ENCODE measurements at places on chromosomes 1 and 21.

- DNase-seq: no peak
Measured at GRCh38 chr1:225607355-225607754, 45.6 kb downstream of the ENAH start.

DNA sequence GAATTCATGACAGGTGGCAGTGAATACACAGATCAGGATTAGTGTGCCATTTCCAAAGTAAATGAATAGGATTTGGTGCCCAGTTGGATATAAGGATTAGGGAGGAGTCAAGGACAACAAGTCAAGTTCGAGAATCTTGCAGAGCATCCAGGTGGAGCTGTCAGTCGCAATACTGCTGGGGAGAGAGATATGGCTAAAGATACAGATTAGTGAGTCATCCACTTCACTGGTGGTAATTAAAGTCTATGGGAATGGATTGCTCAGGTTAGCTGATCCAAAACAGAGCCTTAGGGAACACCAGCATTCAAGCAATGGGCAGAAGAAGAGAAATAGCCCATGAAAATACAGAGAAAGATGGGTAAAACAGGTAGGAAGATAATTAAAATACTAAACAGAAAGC, 26.8 kb downstream of the BCAS2 start:
- no peak for DNase-seq

DNA sequence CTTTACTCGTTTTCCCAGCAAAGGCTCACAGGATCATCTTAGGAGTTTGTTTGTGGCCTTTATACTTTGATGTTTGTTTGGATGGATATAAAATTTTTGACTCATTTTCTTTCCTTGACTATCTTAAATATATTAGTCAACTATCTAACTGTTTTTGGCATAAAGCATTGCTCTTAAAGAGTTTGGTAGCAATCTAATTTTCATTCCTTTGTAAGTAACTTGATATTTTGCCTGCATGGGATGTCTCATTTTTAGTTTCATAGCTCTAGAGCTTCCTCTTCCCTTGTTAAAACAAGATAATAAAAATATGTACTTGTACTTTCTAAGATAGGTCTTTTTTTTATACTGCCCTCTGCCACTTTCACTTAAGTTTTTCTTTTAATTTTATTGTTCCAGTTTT, 161.9 kb downstream of the MAGI3 start:
- no peak for DNase-seq

GRCh38 chr1:46806196-46807020, 7.6 kb downstream of the CYP4B1 start:
- DNase-seq: no peak

DNA sequence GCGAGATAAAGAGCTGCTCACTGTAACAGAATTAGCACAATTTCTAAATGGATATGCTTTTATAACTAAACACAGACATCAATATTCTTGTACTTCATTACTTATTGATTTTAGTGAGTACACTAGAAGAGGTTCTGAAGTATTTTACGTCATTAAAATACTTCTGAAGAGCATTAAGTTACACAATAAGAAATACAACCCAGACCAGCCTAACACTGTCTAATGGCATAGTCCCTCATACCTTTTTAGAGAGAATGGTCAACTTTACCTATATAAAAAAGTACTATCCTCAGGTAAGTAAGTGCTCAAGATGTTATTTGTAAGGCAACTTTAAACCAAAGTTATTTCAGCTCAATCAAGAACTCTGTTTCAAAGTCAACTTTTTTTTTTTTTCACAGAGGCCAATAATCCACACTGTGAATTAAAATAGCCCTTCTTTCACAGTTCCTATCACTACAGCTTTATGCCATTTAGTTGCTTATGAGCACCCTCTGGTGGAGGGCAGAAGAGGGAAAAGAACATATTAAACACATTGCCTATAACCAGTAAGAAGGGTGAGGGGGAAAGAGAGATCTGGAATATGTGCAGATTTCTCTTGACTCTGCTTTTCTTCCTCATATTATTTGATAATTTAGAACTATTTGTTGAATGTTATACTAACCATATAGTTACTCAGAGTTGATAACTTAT, 182.1 kb upstream of the DMRTA2 start:
- DNase-seq: peak; percentile 41

DNA sequence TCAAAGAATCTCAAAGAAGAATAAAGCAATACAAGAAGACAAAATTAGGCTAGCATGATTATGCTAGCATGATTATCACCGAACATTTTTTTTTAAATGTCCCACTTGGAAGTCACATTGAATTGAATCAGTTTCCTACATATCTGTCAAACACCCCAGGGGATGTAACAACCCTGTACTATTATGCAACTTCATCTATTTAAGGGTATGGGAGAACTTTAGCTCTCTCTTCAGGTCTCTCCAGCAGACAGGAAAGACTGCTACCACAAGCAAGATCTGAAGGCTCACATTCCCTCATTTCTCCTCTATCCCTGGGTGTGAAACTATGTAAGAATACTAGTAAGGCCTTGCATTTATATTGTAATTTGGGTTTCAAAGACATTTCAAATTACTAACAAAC, 52.8 kb downstream of the EDEM3 start:
- DNase-seq: peak; percentile 51

- DNase-seq: no peak
Measured at GRCh38 chr1:209585197-209585596, 1.7 kb downstream of the CAMK1G start.

GRCh38 chr1:45051005-45051772, 39.1 kb downstream of the UROD start:
- no peak for DNase-seq

DNA sequence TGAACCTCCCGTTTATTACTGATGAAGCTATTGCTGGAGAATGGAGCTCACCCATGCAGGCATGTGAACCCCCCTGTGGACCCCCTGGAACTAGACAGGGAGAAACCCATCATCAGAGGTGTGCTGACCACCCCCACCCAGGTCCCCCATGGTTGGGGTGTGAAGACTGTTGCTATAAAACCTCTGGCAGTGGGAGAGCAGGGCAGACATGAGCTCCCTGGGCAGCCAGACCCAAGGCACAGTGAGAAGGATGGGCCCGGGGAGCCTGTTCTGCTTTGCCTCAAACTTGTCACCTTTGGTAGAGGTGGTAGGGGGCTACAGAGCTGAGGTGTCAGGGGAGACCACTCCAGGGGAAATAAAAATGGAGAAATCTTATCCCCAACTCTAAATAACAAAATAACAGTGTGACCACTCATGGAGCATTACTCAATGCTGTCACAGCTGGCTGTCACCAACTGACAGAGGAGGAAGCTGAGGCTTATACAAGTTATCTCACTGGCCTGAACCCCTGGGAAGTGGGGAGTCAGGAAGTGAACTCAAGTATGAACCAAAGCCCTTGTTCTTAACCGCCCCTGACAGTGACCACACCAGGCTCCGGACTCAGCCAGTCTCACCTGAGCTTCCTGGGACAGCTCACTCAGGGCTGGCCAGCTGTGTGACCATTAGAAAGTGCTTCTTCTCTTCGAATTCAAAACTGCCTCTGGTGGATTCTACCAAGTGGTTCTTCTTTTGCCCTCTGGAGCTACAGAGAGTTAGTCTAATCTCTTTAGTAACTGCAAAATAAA, 698.8 kb downstream of the MATN1 start:
- peak; percentile 68 for DNase-seq

- no peak for DNase-seq
Measured at GRCh38 chr1:50493710-50494109, 70.5 kb upstream of the DMRTA2 start.

DNA sequence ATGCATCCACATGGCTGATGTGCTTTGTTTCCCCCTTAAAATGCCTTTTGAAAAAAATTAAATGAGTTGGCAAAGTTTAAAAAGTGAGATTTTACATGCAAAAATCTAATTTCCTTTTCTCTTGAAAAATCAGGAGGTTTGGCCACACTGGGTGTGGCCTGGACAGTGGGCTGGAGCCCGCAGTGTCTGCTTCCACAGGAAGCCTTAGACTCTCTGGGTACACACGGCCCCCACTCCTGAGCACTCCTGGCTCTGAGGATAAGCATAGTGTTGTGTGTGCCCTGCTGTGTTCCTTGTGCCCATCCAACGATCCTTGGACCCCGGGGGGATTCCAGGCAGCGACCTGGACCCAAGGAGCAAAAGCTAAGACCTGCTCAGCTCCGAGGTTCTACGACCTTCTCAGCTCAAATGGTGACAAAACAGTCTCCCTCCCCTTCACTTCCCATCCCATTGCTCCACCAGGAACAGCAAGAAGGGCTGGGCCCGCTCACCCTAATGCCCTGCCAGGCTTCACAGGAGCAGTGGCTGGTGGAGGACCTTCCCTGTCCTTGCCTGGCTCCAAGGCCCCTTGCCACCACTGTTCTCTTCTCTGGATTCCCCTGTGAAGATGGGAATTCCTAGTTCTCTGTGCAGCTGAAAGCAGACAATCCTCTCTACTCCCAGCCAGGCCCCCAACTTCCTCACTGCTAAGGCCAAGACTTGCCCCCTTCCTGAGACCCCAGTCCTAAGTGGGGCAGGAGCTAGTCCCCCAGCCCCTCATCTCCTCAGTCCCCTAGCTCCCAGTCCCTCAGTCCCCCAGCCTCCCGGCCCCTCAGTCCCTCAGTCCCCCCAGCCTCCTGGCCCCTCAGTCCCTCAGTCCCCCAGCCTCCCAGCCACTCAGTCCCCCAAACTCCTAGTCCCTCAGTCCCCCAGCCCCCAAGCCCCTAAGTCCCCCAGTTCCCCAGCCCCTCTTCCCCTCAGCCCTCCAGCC, 395.8 kb downstream of the PTPRU start:
- DNase-seq: no peak

DNA sequence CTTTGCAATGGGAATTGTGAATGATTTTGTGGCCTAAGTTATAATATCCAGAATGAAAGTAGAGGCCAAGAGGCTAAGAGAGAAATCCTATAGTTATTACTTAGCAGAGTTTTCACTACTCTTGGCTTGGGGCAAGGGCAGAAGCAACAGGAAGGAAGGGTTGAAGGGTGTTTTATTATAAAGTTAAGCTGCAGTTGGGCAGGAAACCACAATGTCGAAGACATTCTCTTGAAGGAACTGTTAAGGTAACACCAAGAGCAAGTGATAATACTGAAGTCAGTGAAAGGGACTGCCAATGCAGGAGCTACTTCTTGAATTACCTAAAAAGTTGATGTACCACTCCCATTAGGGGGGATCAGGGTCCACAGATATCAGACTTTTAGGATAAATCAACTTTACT, 8.3 kb downstream of the XCL2 start:
- DNase-seq: no peak

DNA sequence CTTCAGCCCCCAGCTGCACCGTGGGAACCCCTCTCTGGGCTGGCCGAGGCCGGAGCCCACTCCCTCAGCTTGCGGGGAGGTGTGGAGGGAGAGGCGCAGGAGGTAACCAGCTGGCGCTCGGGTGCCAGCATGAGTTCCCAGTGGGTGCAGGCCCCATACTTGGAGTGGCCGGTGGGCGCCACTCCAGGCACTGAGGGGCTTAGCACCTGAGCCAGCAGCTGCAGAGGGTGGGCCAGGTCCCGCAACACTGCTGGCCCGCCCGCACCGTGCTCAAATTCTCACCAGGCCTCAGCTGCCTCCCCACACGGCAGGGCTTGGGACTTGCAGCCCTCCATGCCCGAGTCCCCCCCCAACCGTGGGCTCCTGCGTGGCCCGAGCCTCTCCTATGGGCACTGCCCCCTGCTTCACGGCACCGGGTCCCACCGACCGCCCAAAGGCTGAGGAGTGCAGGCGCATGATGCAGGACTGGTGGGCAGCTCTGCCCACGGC, 47.2 kb downstream of the LRRC53 start:
- DNase-seq: no peak

DNA sequence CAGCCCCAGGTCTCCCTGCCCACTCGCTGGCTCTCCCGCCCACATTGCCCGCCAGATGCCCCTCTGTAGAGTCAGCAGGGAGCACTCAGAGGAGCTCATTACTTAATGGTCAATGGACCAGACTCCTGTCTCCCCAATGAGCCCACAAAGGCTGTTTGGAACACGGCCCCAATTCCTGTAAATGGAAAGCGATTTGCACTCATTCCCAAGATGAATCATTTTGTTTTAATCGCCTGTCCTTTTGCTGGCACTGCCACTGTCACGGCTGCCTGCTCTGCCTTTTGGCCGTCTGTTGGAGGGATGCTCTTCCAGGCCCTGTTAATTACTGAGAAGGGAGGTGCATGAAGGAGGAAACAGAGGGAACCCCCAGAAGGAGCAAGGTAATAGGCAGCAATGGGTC, 44.8 kb upstream of the ATP2B4 start:
- no peak for DNase-seq

GRCh38 chr1:5423109-5423508, 569.1 kb downstream of the NPHP4 start:
- DNase-seq: no peak

GRCh38 chr1:37476460-37477197, 2.2 kb downstream of the ZC3H12A start:
- peak; percentile 62 for DNase-seq

Measured in suppressor macrophage (primary cell).